ENCODE measurements at places on chromosomes 3 and 15.

GRCh38 chr15:45107941-45108630 lies 5.9 kb downstream of the DUOX2 start:
- H3K27ac ChIP-seq: no peak overlapping the region
- H3K4me3 ChIP-seq: no peak overlapping the region
- no peaks in the 10 kb centered on the region for H3K36me3 ChIP-seq
- DNase-seq: no peak
- peaks cover 9% of the 10 kb centered on the region for H3K4me1 ChIP-seq

DNA sequence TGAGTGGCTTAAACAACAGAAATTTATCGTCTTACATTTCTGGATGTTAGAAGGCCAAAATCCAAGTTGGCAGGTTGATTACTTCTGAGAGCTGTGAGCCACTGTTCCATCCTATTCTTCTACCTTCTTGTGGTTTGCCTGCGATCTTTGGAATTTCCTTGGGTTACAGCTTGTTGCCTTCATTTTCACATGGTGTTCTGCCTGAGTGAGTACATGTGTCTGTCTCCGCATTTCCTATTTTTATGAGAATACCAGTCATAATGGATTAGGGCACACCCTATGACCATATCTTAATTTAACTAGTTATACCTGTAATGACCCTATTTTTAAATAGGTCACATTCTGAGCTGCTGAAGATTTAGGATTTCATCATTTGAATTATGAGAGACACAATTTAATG lies 294.3 kb downstream of the CNTN4 start:
- DNase-seq: no peak
- no peaks in the 10 kb centered on the region for H3K27me3 ChIP-seq
- no peaks in the 10 kb centered on the region for H3K4me1 ChIP-seq
- no peaks in the 10 kb centered on the region for H3K36me3 ChIP-seq
- no peak overlapping the region for H3K27ac ChIP-seq

GRCh38 chr15:88624971-88625490 lies 3.9 kb downstream of the AEN start:
- H3K4me1 ChIP-seq: peaks cover 41% of the 10 kb centered on the region
- H3K36me3 ChIP-seq: peaks cover 57% of the 10 kb centered on the region
- DNase-seq: no peak

GRCh38 chr3:32954506-32954905 lies 3.1 kb downstream of the CCR4 start:
- H3K4me3 ChIP-seq: no peak overlapping the region
- DNase-seq: no peak

DNA sequence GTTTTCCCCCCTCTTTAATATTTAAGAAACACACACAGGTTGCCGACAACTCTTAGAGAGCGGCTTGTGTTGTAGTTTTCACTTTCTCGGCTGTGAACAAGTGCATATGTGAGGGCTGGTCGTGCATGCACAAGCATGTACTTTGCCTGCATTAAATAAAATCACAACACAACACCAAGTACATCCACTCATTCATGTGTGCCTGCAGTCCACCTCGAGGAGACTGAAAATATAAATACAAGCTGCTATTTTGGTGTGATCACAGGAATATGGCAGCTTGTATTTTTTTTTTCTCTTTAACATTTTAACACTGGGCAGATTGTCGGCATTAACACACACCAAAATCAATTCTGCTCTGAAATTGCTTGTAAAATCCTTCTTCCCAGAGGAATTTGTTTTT lies 346.4 kb downstream of the TBC1D5 start:
- no peak overlapping the region for H3K4me3 ChIP-seq
- H3K36me3 ChIP-seq: no peaks in the 10 kb centered on the region
- no peak for DNase-seq
- H3K27me3 ChIP-seq: no peaks in the 10 kb centered on the region
- H3K27ac ChIP-seq: no peak overlapping the region
- H3K4me1 ChIP-seq: no peaks in the 10 kb centered on the region

DNA sequence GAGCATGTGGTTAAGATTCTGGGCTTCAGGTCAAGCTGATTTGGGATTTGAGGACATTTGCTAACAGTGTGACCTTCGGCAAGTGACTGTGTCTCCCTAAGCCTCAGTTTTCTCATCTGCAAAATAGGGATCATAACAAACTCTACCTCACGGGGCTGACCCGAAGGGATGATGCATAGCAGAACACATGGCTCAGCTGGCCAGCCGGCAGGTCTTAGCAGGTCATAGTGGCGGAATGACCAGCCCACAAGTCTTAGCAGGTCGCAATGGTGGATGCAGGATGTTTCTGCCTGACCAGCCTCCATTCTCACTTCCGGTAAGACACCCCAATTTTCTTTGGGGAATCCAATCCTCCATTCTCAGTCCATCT lies 63.3 kb downstream of the IQSEC1 start:
- no peaks in the 10 kb centered on the region for H3K27me3 ChIP-seq
- no peak overlapping the region for H3K4me3 ChIP-seq
- peaks cover 13% of the 10 kb centered on the region for H3K4me1 ChIP-seq

GRCh38 chr3:178680489-178680888 lies 144.3 kb downstream of the KCNMB2 start:
- H3K36me3 ChIP-seq: 0 out of 2 replicates have a peak, but pooled peaks cover 4% of the 10 kb centered on the region
- no peak overlapping the region for H3K4me3 ChIP-seq

GRCh38 chr15:60000113-60000823 lies 3.8 kb upstream of the FOXB1 start:
- H3K36me3 ChIP-seq: no peaks in the 10 kb centered on the region
- peak overlapping the region; percentile 82 for H3K4me3 ChIP-seq
- peaks cover 42% of the 10 kb centered on the region for H3K4me1 ChIP-seq
- H3K27ac ChIP-seq: 0 out of 2 replicates have a peak overlapping the region, but pooled peaks have one; percentile 27
- peaks cover 58% of the 10 kb centered on the region for H3K27me3 ChIP-seq

DNA sequence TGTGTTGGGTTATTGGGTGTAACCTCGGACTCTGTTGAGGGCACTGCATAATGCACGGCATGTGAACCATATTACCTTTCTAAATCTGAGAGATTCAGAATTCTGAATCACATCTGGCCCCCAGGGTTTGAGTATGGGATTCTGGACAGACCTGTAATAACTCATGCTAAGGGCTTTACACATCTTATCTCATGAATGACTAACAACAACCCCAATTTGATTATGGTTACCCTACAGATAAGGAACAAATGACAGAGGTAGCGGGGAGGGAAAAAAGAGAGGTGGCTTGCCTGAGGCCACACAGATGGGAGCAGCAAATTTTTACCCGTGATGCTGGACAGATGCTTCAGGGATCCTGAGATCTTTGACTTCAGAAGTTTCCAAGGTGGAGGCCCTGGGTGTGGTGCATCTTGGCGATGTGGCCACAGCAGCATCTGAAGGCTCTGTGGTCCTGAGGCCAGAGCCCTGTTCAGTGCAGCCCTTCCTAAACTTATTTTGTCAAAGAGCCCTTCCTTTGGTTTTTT lies 43.8 kb downstream of the POMGNT2 start:
- DNase-seq: no peak
- H3K36me3 ChIP-seq: peaks cover 10% of the 10 kb centered on the region
- no peak overlapping the region for H3K4me3 ChIP-seq
- H3K27me3 ChIP-seq: no peaks in the 10 kb centered on the region
- no peak overlapping the region for H3K27ac ChIP-seq

- no peak overlapping the region for H3K4me3 ChIP-seq
- no peaks in the 10 kb centered on the region for H3K36me3 ChIP-seq
- no peaks in the 10 kb centered on the region for H3K4me1 ChIP-seq
- H3K27ac ChIP-seq: no peak overlapping the region
- peak; percentile 4 for DNase-seq
Measured at GRCh38 chr15:100572362-100572983, 29.5 kb downstream of the LINS1 start.

DNA sequence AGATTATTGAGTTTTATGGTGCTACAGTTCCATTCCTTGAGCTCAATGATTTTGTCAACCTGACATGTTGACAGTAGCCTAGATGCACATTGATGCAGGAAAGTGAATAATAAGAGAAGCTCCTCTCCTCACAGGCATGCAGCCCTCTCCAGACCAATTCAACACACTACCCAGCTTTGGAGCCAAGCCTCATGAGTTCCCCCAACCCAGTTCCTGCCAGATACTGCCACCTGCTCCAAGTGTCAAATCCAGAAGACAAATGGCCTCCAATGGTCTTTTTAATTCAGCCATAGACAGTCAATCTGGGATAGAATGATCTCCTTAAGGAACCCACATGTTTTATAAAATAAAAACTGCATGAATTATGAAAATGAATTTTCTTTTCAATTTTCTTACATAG lies 83.7 kb upstream of the ARHGEF3 start:
- no peaks in the 10 kb centered on the region for H3K4me1 ChIP-seq
- H3K36me3 ChIP-seq: no peaks in the 10 kb centered on the region
- H3K27ac ChIP-seq: no peak overlapping the region

- DNase-seq: no peak
- no peaks in the 10 kb centered on the region for H3K36me3 ChIP-seq
- H3K27me3 ChIP-seq: no peaks in the 10 kb centered on the region
- no peak overlapping the region for H3K4me3 ChIP-seq
Measured at GRCh38 chr3:71958533-71958932, 173.6 kb upstream of the PROK2 start.
